ENCODE measurements at places on chromosomes 16 and 17.

GRCh38 chr17:50565402-50566350 is 5.2 kb downstream of the CACNA1G start:
- DNase-seq: no peak

DNA sequence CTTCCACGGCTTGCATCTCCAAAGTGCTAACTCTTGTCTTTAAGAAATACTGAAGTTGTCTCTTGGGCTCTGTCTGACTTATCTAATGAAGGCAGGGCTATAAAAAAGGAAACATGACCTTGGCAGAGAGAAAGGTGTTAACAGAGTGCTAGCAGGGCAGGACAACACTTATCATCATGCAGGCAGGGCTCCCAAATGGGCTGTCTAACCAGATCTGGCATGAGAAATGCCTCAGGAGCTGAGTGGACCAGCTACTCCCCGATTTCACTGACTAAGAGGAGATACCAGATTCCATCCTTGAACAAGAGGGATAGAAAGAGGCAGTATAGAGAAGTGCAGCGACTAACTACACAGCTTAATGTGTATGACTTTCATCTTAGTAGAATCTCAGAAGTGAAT is 32.6 kb downstream of the PMP22 start:
- DNase-seq: no peak

- DNase-seq: no peak
These were observed 61.2 kb upstream of the MED13 start for GRCh38 chr17:62126292-62126691.

DNA sequence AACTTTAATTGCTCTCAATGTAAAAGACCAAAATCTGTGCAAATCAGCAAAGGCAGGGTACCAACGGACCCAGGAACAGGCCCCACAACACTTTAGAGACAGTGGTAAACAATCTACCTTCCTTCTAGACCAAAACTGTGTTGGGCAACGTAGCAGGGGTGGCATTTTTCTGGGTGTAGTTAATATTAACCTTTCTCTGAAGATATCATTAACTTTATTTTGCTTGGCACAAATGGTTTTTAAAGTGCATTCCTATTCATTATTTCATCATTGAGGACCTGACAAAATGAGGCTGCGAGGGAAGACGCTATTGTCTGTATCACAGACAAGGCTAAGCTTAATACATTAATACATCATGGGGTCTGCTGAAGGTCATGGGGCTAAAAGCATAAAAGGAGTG is 37.9 kb upstream of the TRAP1 start:
- DNase-seq: no peak
